ENCODE measurements at places on chromosomes 5 and 9. TPM values are rescaled to one million over a fixed set of nuclear protein-coding genes. Genes with fewer than 3 reads are reported as not detected.
A peak's percentile ranks its signal among the peaks of the same experiment; 100 is the strongest.

DNA sequence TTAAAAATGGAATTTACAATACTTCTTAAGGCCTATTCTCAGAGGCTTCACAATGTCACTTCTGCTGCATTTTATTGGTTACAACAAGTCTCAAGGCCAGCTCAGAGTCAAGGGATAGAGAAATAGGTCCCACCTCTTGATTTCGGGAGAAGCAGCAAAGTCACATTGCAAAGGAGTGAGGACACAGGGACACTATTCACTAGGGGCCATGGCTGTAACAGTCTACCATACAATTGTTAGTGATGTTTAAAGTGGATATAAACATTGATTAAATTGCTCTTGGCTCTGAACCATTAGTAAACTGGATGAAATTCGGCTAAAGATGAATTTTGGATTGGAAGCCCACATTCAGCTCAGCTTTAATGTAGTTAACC lies 21.7 kb upstream of the CMBL start:
- DNase-seq: no peak

Gene PTGDS
- total RNA-seq: 3.8 TPM

DNA sequence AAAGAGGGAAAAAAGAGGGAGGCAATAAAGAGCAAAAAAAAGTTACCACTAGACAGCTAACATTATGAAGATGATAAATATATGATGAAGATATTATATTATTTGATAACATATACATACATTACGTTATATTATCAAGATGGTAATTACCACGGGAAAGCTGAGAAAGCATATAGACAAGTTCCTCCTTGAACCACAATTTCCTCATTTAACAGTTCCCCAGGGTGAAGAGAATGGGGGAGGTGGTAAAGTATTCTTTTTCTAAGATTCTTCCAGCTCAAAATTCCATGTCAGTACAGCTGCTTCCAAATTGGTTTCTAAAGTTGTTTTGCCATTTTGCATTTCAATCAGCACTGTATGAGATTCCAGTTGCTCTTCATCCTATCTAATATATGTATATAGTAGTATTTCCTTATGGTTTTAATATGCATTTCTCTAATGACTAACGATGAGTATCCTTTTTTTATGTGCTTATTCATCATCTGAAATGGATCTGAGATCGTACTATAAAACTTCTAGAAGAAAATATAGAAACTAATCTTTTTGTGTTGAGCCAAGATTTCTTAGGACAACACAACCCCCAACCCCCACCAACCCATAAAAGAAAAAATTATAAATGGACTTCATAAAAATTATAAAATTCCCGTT lies 49.5 kb upstream of the C9orf72 start:
- DNase-seq: no peak

DNA sequence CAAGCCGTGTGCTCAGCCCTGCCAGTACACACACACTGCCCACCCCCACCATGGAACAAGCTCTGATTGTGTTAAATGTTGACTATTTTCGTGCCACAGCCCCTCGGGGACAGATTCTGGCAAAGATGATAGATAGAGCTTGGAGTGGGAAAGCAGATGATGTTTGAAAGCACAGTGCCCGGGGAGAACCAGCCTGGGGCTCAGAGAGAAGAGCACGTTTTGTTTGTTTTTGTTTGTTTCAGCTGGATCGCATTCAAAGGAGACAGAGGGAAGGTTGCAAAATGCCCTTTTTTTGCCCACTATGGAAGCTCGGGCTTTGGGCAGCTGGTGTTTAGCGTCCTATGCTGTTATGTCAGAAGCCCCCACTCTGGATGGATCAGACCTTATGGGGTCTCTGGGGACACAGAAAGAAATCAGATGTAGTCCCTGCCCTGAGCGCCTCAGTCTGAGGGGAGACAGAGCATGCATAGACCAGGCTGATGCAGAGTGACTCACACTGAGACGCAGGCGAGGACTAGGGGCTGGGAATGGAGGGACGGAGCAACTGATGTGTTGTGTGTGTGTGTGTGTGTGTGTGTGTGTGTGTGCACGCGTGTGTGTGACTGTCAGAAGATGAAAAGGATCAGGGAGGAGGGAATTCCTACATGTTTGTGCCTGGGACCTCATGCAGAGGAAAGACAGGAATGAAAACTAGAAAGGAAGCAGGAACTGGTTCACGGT lies 229.7 kb downstream of the MELK start:
- no peak for DNase-seq

GRCh38 chr5:50325237-50325832 lies 115.8 kb downstream of the EMB start:
- no peak for DNase-seq

DNA sequence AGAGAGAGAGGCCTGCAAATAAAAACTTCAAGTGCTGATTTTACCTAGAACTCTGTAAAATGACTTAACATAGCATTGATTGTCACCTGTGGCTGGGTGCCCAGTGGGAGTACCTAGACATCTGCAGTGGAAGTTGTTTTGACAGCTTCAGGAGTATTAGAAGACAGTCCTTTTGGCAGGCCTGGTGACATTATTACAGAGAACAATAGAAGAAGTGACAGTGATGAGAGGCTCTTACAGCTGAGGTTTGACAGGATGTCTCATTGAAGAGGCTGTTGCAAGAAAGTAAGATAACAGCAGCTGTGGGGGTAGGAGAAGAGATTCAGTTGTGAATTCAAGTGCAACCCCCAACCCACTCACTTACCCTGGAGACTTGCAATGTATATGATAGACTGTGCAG lies 27.9 kb upstream of the MUSK start:
- no peak for DNase-seq

Gene RIMOC1
- 30.7 TPM for total RNA-seq

GRCh38 chr5:111447822-111448221 lies 64.5 kb downstream of the STARD4 start:
- no peak for DNase-seq

DNA sequence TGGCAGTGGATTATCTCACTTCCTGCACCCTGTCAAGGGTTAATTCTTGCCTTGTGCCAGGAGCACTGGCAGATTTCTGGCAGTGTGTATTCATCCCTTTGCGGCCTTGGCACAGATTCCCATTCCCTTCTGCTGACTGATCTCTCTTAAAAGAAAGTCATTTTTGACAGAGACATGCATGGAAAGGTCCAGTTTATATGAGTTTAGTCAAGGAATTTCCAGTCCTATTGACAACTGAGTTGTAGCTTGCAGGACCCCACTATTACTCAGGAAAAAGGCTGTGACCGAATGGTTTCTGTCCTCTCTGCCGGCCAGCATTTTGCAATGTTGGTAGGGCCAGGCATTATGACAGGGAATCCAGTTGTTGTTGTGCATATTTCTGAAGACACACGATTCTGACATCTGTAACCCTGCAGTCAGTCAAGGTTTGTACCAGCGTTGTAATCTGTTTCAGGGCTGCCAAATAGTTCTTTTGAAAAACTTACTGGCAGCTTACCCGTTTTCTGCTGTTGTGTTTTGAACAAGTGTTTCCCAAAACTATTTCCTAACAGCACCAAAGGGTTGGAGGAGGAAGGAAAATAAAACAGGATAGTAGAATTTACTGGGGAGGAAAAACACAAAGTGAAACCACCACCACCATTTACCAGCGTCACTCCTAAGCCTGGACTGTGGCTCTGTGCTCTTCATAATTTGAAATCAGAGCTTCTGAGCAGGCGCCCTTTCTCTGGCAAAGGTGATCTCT lies 243.4 kb upstream of the KLF4 start:
- peak; percentile 26 for DNase-seq

Gene LCN12
- total RNA-seq: not detected

GRCh38 chr5:146529984-146530383 lies 14.0 kb upstream of the GPR151 start:
- DNase-seq: no peak

DNA sequence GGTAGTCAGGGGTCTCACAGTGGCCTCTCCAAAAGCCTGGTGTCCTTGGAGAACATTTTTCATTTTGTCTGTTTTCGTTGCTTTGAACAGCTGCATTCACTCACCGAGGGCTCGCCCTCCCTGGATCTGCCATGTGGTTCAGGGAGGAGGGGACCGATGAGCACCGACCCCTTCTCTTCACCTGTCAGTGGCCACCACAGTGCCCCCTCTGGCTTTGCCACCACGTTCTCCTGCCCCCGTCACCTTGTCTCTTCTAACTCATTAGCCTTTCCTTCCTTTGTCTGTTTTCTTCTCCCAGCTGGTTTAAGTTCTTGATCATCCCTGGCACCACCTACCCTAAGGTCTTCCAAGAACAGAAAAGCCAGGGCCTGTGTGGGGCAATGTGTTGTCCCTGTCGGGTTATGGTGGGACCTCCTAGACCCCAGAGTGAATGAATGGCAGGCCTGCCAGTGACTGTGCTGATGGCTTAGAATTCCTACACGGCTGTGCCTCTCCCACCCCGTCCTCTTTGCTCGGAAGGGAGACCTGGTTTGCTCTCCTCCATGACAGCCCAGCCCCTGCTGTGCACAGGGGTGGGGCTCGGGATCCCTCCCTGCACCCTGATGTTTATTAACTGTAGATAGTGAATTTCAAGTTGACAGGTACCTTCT lies 90.0 kb downstream of the ANKRD33B start:
- no peak for DNase-seq

All from kidney epithelial cell (primary cell).